ENCODE measurements at places on chromosomes 5 and 9.

GRCh38 chr9:119968836-119969707, 599.8 kb upstream of the BRINP1 start:
- DNase-seq: peak; percentile 6

DNA sequence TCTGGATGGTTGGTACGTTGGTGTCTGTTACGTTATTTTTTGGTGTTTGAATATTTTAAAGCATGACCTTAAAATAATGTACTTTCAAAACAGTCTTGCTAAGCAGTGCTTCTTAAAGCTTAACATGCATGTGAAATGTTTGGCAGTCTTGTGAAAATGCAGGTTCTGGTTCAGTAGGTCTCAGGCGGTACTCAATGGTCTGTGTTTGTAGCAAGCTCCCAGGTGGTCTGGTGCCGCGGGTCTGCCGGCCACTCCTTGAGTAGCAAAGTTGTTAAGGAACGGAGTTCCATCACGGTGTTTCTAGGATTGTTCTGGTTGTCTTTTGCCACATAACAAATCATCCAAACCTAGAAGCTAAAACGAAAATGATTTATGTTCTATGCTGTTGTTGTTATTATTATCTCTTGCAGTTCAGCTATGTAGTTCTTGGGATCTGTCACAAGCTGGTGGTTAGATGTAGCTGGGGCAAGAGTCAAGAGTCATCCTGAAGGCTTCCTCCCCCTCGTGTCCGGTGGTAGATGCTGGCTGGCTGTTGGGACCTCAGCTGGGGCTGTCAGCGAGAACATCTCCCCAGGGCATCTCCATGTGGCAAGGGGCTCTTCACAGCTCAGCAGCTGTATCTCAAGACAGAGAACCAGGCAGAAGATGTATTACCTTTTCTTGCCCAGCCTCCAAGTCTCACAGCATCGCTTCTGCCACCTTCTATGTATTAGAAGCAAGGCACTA, 186.8 kb downstream of the PALM2AKAP2 start:
- DNase-seq: no peak

DNA sequence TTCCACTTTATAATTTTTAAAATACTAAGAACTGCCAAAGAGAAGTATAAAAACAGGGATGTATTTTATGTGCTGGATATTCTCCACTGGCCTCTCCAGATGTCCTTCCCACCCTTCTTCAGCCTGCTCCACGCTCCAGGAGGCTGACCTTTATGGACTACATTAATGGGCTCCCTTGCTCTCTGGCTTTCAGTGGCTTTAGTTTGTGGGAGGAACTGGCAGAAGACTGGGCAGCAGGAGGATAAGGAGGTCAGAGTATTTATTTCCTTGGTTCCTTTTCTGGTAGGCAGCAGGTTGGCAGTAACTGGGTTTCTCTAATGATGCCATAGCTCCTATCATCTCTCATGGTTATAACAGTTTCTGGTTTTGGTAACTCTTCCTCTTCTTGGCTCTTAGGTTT, 133.9 kb downstream of the PAM start:
- DNase-seq: no peak

DNA sequence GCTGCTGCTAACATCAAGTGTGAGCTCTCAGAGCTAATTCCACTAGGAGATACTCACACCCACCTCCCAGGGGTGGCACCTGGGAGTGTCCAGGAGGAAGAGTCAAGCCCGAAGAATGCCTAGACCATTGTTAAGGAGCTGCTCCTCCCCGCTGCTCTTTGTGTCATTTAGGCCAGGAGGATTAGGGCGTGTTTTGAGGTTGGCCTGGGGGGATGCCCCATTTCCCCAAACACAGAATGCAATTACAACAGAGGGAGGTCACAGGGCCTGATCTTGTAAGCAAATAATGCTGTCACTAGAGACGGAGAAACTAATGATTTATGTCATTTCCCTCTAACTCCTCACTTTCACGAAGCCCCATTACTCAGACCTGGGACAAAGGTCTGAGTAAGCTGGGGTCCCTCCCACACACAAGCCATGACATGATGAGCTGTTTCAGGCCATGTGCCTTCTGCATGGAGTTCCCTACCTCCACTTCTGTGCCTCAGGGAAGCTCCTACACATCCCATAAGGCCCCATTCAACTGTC, 312.5 kb downstream of the ACTL7B start:
- no peak for DNase-seq
